Esophagus squamous epithelium (tissue), 5 donors: ENCODE measurements at places on chromosomes 12 and 14.

GRCh38 chr12:30795410-30796312, 40.9 kb upstream of the CAPRIN2 start:
- DNase-seq = no peak

DNA sequence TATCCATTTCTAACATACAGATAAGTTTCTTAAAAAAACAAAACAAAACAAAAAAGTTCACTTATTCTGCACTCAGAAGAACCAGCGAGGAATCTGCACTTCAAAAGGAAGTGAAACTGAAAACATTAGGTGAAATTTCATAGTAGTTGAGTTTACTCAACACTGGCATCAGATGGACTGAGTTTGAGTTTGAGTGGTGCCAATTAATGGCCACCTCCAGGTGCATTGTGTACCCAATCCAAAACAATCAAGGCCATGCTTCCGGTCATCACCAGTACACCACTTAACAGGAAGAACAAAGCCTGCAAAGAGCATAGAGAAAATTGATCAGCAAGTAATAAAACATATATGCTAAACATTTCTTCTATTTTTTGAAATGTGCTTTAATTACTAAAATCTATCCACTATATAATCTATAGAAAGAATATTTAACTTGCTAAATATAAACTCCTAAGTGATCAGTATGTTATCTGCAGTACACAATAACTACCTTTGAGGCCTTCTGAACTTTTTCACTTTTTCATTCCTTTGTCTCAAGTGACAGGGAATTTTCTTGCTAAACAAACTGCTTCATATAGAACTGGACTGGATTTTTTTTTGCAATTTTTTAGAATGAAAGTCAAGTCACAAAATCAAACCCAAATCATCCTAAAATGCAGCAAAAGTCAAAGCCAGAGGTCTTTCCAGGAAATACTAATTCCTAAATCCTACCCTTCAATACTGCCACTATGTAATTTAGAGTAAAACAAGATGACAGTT, 11.5 kb downstream of the SLC38A2 start:
- no peak for DNase-seq

- no peak for DNase-seq
Observed at GRCh38 chr14:99729991-99730875, 46.1 kb downstream of the CYP46A1 start.

- no peak for DNase-seq
Observed at GRCh38 chr14:90628825-90629224, 187.4 kb downstream of the TTC7B start.

- DNase-seq = no peak
Observed at GRCh38 chr12:46373301-46374296, 1.0 kb upstream of the SLC38A2 start.

- DNase-seq = no peak
Observed at GRCh38 chr14:96285667-96286066, 29.7 kb downstream of the BDKRB1 start.

GRCh38 chr12:122458105-122459035, 35.9 kb upstream of the CLIP1 start:
- DNase-seq = no peak
